Mesenteric fat pad (tissue), 1 donor: ENCODE measurements at places on chromosomes 7 and 10.

DNA sequence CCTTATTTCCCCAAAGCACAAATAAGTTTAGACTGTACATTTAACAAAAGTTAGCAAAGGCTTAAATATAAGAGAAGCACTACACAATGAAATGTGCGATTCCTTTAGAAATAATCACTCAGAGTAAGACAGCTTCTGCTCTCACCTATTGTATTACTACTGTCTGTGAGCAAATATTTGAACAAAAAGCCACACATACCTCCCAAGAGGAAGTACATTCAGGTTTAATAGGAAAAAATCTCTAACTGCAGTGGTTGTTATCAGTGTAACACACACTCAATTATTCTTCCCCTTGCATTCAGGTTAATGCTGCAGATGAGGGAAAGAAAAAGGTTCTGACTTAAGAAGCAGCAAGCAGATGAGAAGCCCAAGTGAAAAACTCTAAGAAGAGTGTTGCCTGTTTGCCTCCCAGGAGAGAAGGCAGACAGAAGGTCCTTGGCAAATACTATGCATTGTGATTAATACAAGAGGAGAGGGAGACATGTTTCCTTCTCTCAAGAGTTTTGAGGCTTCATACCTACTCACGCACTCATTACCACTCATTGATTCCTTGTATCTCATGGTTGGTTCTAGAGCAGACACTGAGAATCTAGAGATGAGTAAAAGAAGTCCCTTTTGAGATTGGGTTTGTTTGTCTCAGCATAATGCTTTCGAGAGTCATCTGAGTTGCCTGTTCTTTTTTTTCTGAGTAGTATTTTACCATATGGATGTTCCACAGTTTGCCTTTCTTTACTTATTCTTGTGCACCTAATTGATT is 13.6 kb downstream of the GIMAP4 start:
- DNase-seq, result no peak

DNA sequence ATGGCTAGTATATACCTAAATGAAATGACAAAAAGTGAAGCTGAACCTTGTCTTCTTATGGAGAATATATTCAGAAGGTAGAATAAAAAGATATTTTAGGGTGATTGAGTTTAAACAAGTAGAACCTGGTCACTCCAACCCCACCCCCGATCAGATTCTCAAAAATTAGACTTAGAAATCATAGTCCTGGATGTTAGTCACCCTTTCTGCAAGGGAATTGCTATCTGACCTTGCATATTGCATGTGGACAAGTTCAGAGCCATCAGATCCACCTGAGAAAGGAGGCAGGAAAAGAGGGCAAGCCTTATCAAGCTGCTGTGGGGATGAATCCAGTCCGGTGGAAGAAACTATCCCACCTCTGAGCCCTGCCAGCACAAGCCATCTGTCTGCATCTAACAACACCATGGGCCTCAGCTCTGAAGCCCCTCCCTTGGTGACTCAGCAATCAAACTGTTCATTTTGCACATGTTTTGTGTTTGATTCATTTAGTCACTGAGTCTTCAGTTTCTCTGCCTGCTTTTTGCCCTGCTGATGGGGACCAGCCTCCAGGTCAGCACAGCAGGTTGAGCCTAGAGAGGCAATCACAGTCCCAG is 727.3 kb downstream of the AUTS2 start:
- no peak for DNase-seq

DNA sequence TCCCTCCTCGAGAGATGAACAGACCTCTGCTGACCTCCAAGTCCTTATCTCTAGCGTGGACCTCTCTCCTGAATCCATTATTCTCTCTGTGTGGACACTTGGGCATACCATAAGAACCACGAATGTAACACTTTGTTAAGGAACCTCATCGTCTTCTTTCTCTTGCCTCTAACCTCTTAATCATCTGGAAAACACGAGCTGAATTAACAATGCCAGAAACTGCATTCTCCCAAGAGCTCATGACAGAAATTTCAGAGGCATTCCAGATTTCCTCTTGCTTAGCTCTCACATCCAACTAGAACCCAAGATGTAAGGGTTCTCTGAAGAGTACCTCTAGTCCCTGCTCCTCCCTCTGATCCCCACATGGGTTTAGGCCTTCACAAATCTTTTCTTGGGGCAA is 101.5 kb downstream of the TRIL start:
- no peak for DNase-seq

DNA sequence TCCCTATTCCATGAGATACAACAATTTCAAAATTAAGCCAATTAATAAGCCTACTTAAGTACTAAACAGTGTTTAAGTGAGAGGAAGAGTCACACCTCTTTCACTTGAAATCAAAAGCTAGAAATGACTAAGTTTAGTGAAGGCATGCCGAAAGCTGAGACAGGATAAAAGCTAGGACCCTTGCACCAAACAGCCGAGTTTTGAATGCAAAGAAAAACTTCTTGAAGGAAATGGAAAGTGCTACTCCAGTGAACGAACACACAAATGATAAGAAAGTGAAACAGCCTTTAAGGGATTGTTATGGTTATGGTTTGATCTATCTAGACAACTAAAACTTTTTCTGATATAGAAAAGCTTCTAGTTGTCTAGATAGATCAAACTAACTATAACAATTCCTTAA is 135.4 kb upstream of the KMT2E start:
- DNase-seq, result no peak

DNA sequence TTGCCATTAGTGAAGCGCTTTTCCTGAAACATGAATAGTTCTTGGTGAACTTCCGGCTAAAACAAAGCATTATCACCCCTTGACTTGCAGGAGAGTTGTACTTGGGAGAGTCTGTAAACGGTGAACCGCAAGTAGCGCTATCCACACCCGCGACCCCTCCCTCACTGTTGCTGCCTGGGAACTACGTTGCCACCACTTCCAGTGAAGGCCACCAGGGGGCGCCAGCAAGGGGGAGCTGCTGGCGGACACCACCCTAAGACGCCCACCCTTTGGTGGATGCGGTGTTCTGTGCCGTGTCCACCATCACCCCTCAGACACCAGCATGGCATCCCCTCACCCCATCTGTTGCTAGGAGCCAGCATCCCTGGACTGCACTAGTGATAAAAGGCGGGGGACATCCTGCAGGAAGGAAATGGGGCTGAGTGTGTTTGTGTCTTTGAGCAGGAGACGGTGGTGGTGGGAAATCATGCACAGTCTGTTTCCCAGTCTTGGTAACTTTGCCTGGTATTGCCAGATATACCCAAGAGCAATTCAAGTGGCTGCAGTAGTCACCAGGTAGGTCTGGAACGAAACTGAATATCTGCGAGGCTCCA is 298.2 kb downstream of the FRMD4A start:
- no peak for DNase-seq

DNA sequence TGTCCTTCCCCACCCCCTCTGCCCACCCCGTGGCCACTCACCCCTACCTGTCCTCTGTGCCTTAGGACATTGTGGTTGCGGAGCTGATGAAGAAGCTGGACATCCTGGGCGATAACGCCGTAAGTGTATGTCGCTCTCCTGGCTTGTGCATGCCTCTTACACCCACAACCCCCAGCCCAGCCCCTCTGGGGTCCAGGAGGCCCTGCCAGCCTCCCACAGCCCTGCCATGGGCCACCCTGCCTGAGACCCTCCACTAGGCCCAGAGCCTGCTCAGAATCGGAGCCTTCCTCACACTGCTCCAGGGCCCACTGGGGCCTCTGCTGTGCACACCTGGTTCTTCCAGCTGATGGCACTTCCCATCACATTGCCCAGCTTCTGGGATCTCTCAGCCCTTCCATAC is 36.8 kb upstream of the DPYSL4 start:
- no peak for DNase-seq

DNA sequence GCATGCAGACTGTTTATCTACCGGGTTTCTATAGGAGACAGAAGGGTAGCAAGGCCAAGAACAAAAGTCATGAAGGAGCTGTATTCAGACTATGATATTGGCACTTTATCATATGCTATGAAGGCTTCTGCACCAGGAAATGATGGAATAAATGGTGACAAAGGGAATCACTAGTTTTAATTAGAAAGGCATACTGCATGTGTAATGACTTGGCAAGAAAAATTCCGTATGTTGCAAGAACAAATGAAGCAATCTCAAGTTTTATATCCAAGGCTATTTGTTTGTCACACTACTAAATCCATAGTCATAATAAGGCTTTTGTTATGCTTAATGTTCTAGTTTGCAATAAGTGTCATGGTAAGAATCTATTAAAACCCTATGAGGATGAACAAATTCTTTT is 230.9 kb downstream of the ZEB1 start:
- no peak for DNase-seq

DNA sequence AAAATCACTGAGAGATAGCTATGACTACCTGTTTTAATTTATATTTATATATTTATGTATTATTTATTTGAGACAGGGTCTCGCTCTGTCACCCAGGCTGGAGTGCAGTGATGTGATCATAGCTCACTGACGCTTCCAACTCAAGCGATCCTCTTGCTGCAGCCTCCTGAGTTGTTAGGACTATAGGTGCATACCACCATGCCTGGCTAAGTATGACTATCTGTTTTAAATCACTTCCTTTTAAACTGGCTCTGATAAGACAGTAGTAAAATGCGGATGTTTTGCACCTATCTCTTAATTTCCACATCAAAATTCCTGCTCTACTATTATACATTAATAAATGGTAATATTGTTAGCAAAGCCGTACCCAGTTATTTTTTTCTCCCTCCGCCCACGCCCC is 41.8 kb downstream of the DNMBP start:
- DNase-seq, result no peak

DNA sequence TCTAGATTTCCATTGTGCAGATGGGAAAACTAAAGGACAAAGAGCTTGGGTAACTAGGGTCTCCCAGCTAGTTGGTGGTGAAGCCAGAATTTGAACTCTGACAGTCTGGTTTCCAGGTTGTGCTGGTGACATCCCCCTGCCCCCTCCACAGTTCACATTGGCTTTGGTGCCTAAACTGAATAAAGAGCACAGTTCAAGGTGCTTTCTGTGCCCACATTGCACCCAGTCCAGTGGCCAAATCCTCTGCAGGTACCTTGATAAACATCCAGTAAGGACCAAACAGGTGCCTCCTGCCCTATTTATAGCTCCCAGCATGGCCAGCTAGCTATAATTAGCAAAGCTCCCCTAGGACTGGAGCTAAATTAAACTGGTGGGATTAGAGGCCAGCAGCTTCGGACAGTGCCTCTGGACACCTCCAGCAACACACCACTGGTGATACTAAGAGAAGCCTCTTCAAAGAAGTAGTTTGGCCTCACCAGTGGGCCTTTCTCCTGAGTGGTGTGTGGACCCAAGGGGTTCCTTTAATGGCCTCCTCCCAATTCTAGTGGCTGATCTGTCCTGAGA is 59.9 kb downstream of the KCNMA1 start:
- no peak for DNase-seq

- DNase-seq, result no peak
Measured at GRCh38 chr10:94282369-94282768, 80.4 kb downstream of the NOC3L start.

- DNase-seq, result no peak
Measured at GRCh38 chr7:45347804-45348203, 190.2 kb downstream of the RAMP3 start.
